ENCODE measurements at places on chromosomes 12 and 14.

GRCh38 chr12:82955043-82955442 lies 268.3 kb downstream of the TMTC2 start:
- no peak for DNase-seq

GRCh38 chr12:67964456-67964855 lies 24.8 kb upstream of the IFNG-AS1 start:
- no peak for DNase-seq

- DNase-seq: no peak
Observed at GRCh38 chr12:104152685-104153241, 14.8 kb upstream of the NFYB start.

- DNase-seq: no peak
Observed at GRCh38 chr12:109163167-109163566, 46.8 kb downstream of the ACACB start.

- DNase-seq: no peak
Observed at GRCh38 chr12:127150956-127151355, 1116.0 kb upstream of the TMEM132C start.

DNA sequence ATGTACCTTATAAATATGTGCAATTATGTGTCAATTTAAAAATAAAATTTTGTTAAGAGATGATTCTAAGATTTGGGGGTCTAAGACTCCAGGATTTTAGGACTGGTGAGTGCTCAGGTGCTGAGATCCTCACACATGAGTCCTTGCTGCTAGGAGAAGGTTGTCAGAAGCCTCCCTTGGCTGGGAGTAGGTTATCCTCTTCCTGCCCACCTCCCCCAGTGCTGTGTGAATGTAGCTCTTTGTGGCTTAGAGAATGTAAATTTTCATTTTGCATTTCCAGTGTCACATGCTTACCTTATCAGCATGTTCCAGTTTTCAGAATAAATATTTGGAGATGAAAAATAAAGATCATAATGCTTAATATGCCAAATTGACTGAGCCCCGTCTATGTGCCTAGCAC lies 114.2 kb upstream of the MDM1 start:
- DNase-seq: no peak

DNA sequence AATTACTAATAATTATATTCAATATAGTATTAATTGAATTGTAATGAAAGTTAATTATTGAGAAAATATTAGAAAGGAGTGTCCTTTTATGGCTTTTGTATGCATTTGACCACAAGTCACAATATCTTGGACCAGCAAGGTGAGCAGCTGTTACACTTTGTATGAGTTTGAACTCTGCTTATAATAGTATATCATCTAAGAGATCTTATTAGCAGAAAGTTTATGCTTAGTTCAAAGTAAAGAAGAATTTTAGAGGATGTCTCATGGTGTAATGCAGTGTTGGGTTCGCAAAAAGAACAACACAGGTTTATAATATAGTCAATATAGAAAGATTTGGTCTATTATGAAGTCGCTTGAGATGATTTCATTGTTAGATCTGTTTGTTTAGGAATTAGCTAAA lies 2.0 kb upstream of the TRIM9 start:
- no peak for DNase-seq

GRCh38 chr14:95046711-95047681 lies 110.3 kb downstream of the DICER1 start:
- no peak for DNase-seq

DNA sequence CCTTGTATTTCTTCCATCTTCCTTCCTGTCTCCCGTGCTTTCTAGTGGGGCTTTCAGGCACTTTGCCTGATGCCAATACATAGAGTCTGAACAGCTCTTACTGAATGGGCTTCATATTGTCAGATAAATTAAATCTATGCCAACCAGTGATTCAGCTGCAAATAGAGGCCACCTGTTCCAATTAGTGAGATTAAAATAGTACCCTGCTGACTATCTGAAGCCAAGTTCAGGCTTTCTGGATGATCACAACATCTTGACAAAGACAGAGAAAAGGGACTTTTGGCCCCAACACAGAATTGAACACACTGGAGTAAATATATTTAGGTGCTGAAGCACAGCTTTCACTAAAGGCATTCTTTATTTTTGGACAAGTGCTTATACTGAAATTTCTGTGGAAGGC lies 11.8 kb downstream of the TMCC3 start:
- DNase-seq: no peak

GRCh38 chr14:74793506-74794155 lies 30.5 kb downstream of the YLPM1 start:
- DNase-seq: no peak

GRCh38 chr14:88380405-88380804 lies 5.1 kb upstream of the SPATA7 start:
- no peak for DNase-seq

GRCh38 chr14:48890333-48890732 lies 695.8 kb downstream of the RPS29 start:
- DNase-seq: no peak

DNA sequence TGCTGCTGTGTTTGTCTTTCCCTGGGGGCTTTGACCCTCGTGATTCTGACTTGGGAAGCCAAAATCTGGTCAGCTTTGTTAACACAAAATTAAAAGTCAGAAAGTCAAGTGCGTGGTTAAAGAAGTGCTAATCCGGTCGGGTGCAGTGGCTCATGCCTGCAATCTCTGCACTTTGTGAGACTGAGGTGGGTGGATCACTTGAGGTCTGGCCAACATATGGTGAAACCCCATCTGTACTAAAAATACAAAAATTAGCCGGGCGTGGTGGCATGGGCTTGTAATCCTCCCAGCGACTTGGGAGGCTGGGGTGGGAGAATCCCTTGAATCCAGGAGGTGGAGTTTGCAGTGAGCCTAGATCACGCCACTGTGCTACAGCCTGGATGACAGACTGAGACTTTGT lies 844.6 kb downstream of the VRK1 start:
- DNase-seq: no peak

- no peak for DNase-seq
Observed at GRCh38 chr12:10501030-10501429, 4.7 kb upstream of the EIF2S3B start.

GRCh38 chr12:124034297-124034696 lies 61.3 kb downstream of the ZNF664 start:
- no peak for DNase-seq

GRCh38 chr12:14364583-14365271 lies 755 bp upstream of the ATF7IP start:
- no peak for DNase-seq

DNA sequence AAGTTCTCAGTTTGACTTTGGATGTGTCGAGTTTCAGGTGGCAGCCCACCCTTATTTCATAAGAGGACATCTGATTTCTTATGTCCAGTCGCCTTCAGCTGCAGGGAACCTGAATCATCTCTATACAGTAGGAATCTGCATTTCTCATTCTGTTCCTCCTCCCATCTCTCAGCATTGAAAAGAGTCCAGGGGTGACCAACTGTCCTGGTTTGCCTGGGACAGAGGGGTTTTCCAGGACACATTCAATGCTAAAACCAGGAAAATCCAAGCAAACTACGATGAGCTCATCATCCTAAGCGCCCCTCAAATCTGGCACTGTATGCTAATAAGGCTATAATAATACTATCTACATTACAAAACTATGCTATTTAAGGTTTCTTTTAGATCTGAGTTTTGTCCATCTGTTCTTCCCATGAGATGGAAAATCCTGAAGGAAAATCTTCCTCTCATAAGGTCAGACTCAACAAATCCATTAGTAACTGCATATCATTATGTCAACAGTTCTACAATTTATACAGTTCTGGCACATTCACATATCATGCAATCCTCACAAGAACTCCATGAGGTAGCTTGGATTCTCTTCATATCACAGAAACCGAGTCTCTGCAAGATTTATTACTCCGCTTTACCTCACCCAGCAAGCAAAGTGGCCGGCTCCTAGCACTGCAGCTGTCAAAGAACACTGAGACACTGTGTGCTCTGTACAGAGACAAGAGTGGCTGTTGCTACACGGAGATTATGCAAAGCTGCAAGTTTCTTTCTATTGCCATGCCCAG lies 15.6 kb upstream of the CALM1 start:
- no peak for DNase-seq

DNA sequence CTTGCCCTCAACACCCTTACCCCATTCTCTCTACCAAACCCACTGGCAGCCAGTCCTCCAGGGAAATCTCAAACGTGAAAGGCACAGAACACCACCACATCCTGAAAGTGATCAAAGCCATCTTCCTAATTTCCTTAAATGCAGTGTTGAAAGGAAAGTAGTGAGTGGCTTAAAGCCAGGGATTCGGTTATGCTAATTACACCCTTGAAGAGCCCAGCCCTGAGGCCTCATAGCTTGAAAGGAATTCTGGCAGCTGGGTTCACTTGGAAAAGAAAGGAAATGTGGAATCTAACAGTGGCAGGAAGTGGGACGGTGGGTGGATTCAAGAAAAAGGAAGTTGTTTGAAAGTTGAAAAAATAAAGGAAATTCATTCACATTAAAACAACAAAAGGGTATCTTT lies 73.0 kb upstream of the FICD start:
- DNase-seq: no peak

GRCh38 chr12:69719336-69720316 lies 19.0 kb upstream of the RAB3IP start:
- DNase-seq: no peak

DNA sequence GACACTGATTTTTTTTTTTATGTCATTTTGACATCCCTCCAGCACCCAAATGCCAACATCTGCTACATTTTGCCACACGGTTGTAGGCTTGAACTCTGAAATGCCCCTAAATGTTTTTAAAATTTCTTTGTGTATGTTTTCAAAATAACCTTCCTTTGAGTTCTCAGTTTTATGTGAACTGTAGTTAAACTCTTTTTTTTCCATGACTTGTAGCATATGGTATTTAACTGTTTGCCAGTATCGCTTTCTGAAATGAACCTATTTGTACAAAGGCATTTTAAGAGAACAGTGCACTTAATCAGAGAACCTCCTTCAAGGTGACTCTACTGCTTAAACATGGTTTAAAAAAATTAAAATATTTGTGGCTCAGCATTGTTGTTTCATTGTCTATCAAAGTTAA lies 61.5 kb downstream of the PDE3A start:
- no peak for DNase-seq

DNA sequence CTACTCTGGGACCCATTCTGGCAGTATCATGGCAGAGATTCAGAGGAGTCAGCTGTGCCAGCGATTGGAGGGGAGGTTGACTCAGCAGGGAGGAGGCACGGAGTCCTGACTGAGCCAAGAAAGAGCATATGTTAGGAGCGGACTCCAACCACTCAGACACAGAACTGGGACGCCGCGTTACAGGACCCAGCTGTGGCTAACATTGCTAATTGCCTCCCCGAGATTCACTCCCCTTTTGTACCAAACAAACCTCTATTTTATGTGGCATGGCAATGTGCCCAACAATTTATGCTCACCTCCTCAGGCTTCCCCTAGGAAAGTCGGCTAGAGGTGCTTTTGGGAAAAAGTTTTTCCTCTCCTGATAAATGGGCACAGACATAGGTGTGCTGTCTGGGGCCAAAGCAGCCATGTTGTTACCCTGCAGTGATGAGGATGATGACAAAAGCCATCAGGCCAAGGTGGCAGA lies 15.2 kb upstream of the CLIP1 start:
- no peak for DNase-seq

DNA sequence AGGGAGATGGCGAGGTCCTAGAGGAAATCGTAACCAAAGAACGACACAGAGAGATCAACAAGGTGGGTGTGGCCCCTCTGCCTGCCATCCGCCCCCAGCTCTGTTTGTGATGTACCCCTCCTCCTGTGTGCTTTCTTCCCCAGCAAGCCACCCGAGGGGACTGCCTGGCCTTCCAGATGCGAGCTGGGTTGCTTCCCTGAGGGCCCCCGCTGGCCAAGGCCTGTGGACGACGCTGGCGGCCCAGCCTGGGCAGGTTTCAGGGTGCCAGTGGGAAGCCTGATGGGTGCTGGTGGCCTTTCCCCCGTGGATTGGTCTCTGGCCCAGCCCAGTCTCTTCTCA lies 2.0 kb downstream of the ARL6IP4 start:
- no peak for DNase-seq

GRCh38 chr14:85865701-85866100 lies 335.8 kb downstream of the FLRT2 start:
- DNase-seq: no peak

GRCh38 chr14:68285421-68286179 lies 466.0 kb downstream of the RAD51B start:
- peak; percentile 62 for DNase-seq

- DNase-seq: no peak
Observed at GRCh38 chr14:90514015-90514398, 117.2 kb downstream of the CALM1 start.

DNA sequence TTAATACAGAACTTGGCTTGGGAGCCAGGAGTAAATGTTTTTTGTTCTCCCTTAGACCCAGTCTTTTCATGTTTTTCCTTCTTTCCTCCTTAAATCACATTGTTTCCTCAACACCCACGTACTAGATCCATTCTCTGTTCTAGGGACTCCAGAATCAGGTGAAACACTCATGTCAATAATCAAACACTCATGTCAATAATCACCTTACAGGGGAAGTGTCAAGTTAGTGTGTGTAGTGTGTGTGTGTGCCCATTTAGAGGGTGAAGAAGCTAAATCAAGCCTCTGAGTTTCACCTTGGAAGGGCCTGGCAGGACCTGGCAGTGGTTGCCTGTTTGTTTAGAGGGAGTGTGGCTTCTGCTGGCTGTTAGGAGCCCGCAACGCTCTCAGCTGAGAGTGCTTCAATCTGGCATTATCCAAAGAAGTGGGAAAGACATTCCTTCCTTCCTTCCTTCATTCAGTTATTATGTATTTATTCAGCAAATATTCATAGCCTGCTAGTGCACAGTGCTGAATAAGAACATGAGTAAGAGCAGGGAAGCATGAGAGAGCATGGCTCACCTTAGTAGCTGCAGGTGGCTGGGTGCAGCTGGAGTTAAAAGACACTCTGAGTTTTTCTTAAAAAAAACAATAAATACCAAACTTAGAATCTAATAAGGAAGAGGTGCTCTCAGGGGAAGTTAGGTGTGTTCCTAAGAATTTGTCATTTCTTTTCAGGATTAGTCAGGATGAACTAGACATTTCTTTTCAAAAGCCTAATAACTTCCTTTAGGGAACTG lies 17.6 kb upstream of the EID3 start:
- DNase-seq: no peak

- no peak for DNase-seq
Observed at GRCh38 chr14:76309572-76310162, 66.3 kb upstream of the ESRRB start.

DNA sequence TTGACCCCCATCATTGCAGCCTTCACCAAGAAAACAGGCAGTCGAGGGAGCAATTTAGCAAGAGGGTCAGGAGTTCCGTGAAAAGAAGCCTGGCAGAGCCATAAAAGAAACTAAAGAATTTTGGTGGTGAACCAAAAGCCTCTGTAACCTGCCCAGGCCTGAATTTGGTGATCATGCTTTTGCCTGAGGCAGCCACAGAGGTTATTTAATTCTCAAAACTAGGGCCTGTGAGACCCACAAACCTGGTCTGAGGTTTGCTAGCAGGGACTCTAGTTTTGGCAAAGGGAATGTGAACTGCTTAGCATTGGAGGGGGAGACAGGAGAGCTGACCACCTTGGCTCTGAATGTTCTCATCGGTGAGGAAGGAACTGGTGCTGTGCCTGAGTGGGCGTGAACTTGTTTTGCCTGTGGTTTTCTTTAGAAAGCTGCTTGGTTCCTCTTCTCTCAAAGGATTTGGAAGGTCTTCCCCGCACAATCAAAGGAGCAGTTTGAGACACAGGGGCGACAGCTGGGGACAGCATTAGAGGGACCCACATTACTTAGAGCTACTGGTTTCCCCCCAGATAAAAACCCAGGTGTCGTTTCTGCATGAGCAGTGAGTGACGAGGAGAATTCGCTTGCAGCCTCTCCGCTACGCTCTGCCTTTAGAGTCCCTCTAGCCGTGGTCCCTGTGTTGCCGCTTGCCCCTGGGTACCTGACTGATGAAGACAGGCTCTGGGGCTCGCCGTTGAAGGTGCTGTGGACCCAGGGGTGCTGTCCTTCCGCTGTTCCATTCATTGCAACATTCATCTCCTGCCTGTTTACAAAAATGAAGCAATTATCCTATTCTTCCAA lies 12.6 kb upstream of the WNT5B start:
- no peak for DNase-seq
